T-helper 17 cell (primary cell): ENCODE measurements at places on chromosomes 3 and 15. TPM values are rescaled to one million over a fixed set of nuclear protein-coding genes. Genes with fewer than 3 reads are reported as not detected.

- no peak for DNase-seq
These were observed 47.1 kb downstream of the FOXP1 start for GRCh38 chr3:71536376-71536965.

Gene ZDHHC23
- total RNA-seq, result 6.4 TPM

- no peak for DNase-seq
These were observed 107.8 kb upstream of the BOC start for GRCh38 chr3:113103588-113103987.

GRCh38 chr3:8579096-8579495 lies 65.5 kb downstream of the SSUH2 start:
- DNase-seq, result no peak

- DNase-seq, result no peak
These were observed 180.3 kb upstream of the TSC22D2 start for GRCh38 chr3:150227839-150228238.

- no peak for DNase-seq
These were observed 116.2 kb upstream of the HACD2 start for GRCh38 chr3:123700791-123701722.

Gene CACNA1D
- 0.57 TPM for total RNA-seq

Gene SLC9C1
- not detected for total RNA-seq

GRCh38 chr3:40237889-40238571 lies 71.5 kb upstream of the EIF1B start:
- no peak for DNase-seq

Gene SRGAP3
- total RNA-seq, result 1.8 TPM

DNA sequence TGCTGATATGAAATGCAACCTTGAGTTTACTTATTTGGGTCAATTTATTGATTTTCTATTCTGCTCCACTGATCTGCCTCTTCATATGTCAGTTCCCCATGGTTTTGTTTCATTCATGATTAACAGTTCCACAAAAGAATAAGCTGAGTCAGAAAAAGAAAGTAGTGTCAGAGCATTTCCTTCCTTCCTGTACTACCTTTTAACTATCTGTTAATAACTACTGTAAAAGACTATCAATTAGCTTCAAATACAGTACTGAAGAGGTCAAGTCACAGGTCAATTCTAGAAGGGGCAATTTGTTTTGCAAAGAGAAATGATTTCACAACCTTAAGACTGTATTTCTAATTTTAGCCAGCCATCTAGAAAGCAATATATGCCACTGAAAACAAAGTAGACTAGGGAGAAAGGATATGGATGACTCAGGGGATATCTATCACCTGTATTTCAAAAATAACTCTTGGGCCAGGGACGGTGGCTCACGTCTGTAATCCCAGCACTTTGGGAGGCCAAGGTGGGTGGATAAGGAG lies 129.5 kb downstream of the TFDP2 start:
- no peak for DNase-seq

Gene ADAMTS7
- not detected for total RNA-seq

GRCh38 chr3:4752201-4753072 lies 226.8 kb upstream of the BHLHE40 start:
- no peak for DNase-seq

DNA sequence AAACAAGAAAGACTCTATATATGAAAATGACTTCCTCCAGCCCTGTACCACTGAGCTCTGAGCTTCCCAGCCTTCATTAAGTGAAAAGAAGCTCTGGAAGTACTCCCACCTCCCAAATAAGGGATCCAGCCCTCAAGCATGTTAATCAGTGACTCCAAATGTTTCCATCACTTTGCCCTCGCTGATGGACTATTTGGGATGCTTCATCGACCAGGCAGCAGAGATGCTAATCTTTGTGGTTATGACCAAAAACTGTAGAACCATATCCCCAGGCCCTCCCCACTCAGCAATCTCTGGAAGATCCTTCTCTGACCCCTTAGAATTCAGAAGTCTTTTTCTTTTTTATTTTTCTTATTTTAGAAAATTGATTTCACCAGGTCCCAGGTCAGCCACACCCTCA lies 2.3 kb upstream of the CTDSPL start:
- DNase-seq, result no peak

Gene PDZRN3
- total RNA-seq, result not detected

GRCh38 chr3:139671107-139671506 lies 6.7 kb downstream of the NMNAT3 start:
- DNase-seq, result no peak

DNA sequence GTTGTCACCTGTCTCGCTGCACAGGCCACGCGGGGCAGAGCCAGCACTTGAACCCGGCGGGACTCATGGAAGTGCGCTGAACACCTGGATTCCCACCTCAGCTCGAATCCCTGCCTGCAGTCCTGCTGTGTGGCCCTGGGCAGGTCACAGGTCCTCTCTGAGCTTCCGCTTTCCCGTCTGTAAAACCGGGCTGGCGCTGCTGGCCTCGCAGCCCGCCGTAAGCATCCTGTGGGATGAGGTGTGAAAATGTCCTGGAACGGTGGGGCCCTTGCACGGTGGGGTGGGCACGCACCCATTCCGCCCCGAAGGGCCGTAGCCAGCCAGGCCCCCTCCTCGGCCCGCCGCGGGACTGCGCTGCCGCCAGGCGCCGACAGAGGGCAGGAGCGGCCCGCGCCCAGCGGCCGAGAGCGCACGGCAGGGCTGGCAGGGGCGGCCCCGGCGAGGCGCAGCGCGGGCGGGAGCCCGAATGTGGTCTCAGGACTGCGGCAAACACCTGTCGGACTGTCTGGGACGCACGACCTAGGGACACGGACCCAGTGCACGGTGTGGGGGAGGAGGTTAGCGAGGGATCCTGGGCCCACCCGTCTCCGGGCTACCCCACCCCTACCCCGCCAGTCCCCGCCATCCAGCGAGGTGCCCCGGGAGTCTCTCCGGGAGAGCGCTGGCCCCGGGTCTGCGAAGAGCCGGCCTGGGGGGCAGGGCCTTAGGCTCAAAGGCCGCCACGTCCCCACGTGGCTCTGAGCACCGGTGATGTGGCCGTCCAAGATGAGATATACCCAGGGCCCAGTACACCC lies 40.4 kb downstream of the DNAJB8 start:
- DNase-seq, result peak; percentile 52

Gene CHRNB4
- not detected for total RNA-seq

DNA sequence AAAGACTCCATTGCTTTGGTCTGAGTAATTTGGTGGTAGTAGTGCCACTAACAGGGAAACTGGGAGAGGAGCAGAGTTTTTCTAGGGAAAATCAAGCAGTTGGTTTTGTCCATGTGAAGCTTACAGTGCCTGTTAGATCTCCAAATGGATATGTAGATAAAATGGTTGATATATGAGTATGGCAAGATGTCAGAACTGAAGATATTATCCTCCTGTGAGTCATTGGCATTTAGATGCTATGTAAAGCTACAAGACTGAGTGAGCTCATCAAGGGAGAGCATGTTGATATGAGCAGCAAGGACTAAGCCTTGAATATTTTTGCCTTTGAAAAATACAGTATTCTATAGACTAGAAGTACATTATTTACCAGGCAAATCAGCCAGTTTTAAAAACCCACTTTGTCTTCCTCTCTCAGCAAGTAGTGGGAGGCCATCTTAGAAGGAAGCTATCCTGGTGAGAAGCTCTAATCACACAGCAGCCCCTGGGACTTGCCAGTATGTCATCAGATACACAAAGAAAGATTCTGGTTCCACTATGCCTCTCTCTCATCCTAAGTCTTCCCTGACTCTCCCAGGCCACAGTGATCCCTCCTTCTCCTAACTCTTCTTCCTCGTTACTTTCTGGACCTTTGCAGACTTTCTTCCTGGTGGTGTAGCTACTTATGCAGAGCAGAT lies 77.4 kb upstream of the ANKRD28 start:
- no peak for DNase-seq

Gene FETUB
- not detected for total RNA-seq

Gene NOX5
- not detected for total RNA-seq

GRCh38 chr3:128998561-128998960 lies 2.5 kb upstream of the EFCC1 start:
- no peak for DNase-seq

GRCh38 chr3:38549957-38550840 lies 54.1 kb downstream of the EXOG start:
- DNase-seq, result no peak

DNA sequence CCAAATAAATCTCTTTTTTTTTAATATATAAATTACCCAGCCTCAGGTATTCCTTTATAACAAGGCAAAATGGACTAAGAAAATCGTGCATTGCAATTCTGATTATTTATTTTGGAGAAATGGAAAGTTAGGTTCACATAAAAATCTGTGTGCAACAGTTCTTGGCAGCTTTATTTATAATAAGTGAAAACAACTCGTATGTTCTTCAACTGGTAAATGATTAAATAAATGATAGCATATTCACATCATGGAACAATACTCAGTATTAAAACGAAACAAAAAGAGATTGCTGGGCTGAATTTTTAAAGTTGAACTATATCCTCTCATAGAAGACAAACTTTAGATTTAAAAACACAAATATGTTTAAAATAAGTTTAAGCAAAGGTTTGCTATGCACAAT lies 176.3 kb upstream of the ZNF385D start:
- no peak for DNase-seq

- no peak for DNase-seq
These were observed 119.4 kb downstream of the NUP210 start for GRCh38 chr3:13300546-13301285.

DNA sequence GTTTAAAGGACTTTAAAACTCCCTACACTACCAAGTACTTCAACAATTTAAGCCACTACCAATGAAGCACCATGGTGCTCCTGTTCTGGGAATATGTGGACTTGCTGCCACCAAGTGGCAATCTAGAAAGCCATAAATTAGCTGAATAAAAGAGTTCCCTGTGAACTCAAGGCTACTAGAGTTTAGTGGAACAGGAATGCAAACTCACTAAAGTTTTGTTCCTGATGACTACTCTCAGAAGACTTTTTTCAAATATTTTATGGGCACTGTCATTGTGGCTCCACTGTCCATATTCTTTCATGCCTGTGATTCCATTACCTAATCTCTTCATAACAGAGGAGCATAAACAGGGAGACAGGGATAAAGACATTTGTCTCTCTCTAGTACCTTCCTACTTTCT lies 63.9 kb downstream of the TMCC1 start:
- DNase-seq, result no peak

DNA sequence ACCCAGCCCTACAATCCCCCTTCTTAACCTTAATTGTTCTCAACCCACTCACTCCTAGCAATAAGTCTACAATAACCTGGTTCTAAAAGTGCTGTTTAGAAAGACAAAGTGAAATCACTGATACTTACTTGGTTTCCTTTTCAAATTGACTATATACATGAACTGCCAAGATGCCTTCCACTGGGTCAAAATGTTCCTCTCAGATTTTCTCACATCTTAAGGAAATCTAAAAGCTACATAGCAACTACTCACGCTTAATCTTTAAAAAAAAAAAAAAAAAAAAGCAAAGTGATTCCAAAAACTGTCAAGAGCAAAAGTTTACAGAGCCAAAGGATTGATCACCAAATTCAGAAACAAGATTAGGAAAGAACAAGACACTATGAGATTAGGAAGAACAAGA lies 68.7 kb upstream of the MAP4 start:
- DNase-seq, result no peak

GRCh38 chr3:27335571-27335970 lies 33.6 kb downstream of the NEK10 start:
- DNase-seq, result no peak
